ENCODE measurements at places on chromosomes 6 and 20.
A peak's percentile ranks its signal among the peaks of the same experiment; 100 is the strongest.

- DNase-seq: no peak
Observed at GRCh38 chr20:25257130-25257529, 9.2 kb downstream of the PYGB start.

- peak; percentile 69 for DNase-seq
Observed at GRCh38 chr20:53077373-53078205, 105.4 kb downstream of the TSHZ2 start.

GRCh38 chr20:62219992-62220665 lies at the start of gene HRH3:
TSS of gene HRH3 (minus strand) at chr20:62220278. CDS start at chr20:62219970, 308 bp downstream.
- no peak for DNase-seq

- DNase-seq: no peak
Observed at GRCh38 chr6:88586371-88587149, 376.9 kb downstream of the RNGTT start.

DNA sequence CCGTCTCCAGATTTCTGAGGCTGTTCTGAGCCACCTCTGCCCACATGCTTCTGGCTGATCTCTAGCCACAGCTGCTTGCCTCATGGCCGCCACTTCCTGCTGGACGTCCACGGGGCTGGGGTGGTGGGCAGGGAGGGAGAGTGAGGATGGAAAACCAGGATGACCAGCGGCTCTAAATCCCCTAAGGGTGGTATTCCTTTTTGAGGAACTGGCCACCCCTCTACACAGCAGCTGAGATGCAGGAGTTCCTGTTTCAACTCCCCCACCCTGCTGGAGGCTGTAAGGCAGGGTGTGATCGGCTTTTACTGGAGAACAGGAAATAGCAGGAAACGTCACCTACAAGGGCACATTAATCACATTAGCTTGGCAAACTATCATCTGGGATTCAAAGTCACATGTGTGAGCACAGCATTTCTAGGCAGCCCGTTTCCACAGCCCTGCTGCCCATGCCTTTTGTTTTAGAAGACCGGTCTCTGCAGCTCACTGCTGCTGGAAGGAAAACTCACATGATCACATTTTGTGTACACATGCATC lies 181.6 kb upstream of the ECI2 start:
- DNase-seq: peak; percentile 68

DNA sequence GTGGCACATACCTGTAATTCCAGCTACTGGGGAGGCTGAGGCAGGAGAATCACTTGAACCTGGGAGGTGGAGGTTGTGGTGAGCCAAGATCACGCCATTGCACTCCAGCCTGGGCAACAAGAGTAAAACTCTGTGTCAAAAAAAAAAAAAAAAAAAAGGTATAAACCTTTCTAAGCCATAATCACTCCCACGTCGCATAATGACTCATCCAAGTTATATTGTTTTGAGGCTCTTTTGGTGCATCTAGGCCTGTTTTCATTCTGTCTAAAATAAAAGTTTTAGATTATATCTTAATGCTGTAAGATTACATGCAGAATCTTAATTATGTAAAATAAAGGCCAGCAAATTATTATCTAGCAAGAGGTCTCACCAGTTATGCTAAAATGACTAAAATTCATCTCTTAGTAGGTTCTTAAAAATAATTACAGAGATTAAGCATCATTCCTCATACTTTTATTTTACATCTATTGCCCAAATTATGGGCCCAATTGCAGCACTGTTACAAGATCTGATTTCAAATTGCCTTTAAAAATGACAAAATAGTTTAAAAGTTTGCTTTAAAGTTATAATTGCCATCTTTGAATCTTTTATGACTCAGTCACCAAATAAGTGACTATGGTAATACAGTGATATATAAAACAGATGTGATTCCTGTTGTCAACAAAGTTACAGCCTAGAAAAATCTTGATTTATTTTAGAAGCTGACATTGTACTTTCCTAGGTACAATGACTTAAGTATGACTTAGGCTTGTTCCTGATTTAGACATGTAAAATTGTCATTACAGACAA lies 10.4 kb upstream of the SUMO4 start:
- DNase-seq: no peak

GRCh38 chr6:52359403-52359802 lies 2.5 kb upstream of the PAQR8 start:
- DNase-seq: no peak

- DNase-seq: no peak
Observed at GRCh38 chr6:44007818-44008621, 119.2 kb downstream of the MRPL14 start.

DNA sequence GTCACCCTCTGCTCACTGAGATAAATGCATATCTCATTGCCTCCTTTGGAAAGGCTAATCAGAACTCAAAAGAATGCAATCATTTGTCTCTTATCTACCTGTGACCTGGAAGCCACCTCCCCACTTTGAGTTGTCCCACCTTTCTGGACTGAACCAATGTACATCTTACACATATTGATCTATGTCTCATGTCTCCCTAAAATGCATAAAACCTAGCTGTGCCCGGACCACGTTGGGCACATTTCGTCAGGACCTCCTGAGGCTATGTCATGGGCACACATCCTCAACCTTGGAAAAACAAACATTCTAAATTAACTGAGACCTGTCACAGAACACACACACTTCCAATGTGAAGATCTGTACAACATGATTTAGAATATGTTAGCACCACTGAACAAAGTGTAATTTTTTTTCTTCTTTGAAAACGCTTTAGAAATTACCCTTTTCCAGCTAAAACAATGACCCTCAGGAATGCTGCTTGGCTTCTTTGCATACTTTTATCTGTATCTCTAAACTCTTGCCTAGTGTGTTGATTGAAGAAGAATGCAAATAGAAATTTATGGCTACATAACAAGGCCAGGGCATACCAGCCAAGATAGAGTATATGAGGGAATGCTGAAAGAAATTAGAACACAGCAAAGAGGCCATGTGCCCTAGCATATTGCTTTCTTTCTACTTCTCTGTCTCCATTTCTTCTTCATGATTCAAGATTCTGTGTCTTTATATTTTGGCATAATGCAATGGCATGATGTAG lies 84.6 kb upstream of the DST start:
- DNase-seq: no peak

GRCh38 chr6:75012018-75012417 lies 193.8 kb downstream of the COL12A1 start:
- DNase-seq: no peak

DNA sequence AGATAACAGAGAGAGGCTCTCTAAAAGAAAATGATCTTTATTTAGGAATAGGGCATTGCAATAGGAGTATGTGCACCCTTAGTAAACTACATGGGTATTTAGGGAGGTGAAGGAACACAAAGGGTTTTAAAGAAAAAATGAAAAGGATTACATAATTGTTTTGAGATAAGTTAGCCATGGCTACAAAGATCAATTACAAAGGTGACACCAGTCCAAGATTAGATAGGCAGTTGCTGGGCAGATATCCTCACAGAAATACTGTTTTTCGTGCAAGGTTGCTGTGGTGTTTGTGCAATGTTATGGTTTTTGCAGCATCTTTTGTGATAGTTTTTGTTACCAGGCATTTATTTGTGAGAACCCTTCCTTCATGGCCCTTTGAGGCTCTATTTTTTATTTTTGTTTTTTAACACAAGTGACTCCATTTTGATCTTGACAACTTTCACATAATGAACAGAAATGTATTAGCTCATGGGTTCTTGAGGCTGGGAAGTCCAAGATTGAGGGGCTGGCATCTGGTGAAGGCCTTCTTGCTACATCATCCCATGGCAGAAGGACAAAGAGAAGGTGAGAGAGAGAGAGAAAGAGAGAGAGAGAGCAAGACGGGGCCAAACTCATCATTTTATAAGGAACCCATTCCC lies 5.6 kb upstream of the CCNC start:
- DNase-seq: no peak

- DNase-seq: no peak
Observed at GRCh38 chr20:61053889-61054288, 198.2 kb upstream of the CDH4 start.

GRCh38 chr20:60236613-60237012 lies 278.4 kb downstream of the CDH26 start:
- no peak for DNase-seq
